ENCODE measurements at places on chromosomes 3 and 15.

- DNase-seq, result no peak
These were observed 43.4 kb downstream of the COLQ start for GRCh38 chr3:15477951-15478639.

- DNase-seq, result no peak
These were observed 498.7 kb upstream of the CDIN1 start for GRCh38 chr15:36080759-36081158.

DNA sequence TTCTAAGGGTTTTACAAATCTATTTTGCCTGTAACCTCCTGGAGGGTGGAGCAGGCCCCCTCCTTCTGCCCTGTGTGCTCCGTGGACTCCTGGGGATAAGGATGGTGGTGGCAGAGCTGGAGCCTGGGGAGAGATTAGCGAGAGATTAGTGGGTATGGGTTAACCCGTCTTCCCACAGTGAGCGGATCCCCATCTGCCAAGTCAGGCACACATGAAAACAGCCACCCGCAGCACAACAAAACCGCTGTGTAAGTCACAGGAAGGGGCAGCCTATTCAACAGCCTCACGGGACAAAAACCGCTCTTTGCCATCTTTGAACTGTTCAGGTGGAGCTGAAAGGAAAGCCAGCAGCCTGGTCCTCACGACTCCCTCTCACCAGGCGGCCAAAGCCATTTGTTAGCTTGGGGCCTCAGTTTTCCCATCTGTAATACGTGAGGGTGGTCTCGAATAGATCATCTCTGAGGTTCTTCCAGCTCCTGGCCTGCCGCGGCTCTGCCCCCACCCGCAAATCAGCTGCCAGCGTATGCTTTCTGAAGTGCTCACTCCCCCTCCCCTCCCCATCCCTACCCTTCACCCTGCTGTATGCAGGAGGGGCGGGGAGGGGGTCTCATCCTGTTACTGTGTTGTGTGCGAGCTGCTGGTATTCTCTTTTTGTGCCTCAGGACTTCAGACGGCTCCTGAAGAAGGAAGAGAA is 43.6 kb downstream of the PDIA5 start:
- no peak for DNase-seq

DNA sequence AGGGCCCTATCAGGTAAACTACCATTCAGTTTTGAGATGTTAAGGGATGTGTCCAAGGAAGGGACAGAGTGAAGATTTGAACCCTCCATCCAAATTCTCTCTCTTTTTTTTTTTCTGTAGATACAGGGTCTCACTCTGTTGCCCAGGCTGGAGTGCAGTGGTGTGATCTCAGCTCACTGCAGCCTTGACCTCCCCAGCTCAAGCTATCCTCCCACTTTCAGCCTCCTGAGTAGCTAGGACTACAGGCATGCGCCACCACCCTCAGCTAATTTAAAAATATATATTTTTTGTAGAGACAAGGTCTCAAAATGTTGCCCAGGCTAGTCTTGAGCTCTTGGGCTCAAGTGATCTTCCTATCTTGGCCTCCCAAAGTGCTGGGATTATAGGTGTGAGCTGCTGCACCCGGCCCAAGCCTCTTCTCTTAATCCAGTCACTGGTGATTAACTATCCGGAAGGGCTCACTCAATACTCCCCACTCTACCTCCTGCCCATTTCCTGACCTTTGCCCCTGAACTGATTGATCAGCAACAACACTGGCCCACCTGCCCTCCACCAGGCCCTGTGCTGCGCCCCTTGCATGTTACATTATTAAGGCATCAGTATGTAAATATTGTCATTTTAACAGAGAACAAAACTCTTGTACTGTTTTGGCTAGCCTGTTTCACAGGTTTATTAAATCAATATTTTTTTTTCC is 164.7 kb downstream of the CTNNB1 start:
- no peak for DNase-seq

- peak; percentile 21 for DNase-seq
These were observed 909 bp upstream of the GPD1L start for GRCh38 chr3:32105291-32106131.

DNA sequence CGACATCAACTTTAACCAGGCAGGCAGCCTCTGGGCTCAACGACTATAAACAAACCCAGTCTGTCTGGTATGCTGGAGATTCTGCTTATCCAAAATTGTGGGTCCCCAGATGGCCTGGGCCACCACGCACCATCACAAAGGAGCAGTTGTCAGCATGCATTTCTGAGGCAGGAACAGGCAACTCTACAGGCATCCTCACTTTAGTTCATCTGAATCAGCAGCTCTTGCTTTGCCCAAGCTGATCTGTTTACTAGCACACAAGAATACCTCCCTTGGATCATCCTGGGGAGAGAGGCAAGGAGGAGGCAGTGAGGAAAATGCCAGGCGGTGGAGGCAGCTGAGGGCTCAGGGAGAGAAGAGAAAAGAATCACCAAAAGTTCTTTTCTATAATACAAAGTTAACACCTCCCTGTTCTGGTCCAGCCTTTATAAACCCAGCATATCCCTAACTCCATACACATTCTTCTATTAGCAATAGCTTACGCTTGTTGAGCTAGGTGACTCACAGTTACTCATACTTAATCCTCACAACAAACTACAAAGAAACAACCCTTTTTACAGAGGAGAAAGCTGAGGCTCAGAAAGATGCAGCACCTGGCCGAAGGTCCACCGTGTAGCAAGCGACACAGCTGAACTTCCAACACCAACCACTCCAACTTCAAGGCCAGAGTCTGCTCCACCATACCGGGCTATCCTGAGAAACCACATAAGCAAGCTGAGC is 33.6 kb downstream of the ZDHHC3 start:
- no peak for DNase-seq

GRCh38 chr15:72141171-72142084 is 23.2 kb downstream of the SENP8 start:
- DNase-seq, result no peak

DNA sequence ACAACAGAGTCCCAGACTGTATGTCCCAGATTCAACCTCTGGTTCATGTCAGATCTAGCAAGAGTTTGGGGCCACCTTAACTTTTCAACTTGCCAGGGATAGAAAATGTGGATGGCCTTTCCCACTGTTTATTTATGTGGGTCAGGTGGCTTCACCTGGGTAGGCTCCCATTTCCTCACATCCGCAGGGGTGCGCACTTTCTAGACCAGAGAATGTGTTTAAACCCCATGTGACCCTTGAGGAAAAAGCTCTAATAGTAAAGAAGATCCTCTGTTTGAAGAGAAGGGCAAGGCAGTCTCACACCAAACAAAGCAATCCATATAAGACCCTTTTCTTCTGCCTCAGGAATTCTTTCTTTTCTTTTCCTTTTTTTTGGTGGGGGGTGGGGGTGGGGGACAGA is 167.2 kb upstream of the TSC22D2 start:
- no peak for DNase-seq

DNA sequence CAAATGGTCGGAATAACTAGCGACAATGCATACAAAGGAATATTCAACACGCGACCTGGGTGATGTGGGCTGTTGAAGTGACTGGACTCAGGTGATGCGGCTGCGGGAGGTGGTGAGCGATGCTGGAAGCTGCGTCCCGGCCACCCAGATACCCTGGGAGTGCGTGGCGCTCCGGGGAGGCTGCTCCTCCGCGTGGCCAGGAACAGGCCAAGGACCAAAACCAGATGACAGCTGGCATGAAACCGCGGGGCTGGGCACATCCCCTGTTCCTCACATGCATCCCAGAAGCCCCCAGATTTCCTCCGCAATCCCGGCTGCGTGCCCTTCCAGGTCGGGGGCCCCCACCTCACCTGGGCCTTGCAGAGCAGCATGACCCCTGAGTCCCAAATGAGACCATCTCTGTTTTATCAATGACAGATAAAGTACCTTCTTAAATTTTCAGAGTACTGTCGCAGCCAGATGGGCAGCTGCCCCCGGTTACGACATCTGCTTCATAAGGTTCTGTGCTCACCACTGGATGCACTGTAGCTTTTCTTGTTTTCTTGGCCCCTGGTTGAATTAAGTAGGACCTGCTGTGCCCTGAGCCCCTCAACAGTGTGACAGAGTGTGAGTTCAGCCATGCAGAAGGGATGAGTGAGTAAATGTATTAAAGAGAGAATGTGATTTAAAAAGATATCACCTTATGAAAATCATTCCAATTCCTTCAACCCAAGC is 278.2 kb downstream of the GABRG3 start:
- no peak for DNase-seq

GRCh38 chr3:36649125-36649524 is 115.2 kb downstream of the DCLK3 start:
- no peak for DNase-seq

- DNase-seq, result no peak
These were observed 20.9 kb downstream of the PSTPIP1 start for GRCh38 chr15:77015646-77016320.

GRCh38 chr3:115518100-115518852 is 105.0 kb upstream of the GAP43 start:
- no peak for DNase-seq

- no peak for DNase-seq
These were observed 138.4 kb downstream of the FAM43A start for GRCh38 chr3:194824100-194824499.

- peak; percentile 31 for DNase-seq
These were observed 1.9 kb upstream of the TRIM71 start for GRCh38 chr3:32815841-32816438.

GRCh38 chr3:16595778-16596177 is 9.4 kb downstream of the DAZL start:
- DNase-seq, result no peak

- no peak for DNase-seq
These were observed 15.6 kb downstream of the RCCD1 start for GRCh38 chr15:90970274-90970673.

GRCh38 chr3:160159341-160159740 is 65.9 kb upstream of the C3orf80 start:
- DNase-seq, result no peak

DNA sequence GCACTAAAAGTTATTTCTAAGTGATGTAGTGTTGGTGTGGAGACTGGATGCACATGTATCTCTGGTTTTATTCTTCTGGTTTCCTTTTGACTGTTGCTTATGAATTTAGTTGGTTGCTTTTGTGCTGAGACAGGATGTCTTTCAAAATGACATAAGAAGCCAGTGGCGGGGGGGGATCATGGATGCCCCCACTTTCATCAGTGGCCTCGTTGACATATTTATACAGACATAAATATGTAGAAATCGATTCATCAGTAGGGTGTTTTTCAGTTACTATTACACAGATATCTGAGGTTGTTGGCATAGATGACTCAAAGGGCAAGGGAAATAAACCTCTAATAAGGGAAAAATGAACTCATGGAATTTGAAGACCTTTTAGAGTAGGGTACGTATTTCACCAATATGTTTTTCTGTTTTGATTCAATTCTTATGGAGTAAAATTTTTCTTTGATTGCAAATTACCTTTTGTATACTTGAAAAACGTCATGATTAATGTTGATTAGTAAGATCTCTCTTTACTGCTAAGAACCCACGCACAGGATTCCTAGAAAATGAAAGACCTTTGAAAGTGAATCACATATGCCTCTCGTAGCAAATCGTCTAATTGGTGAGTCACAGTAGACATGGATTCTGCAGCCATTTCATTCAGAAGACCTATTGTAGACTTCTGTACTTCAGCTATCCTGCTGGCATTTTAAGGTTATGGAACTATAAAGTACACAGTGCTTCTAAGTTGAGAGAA is 97.4 kb upstream of the RBMS3 start:
- no peak for DNase-seq

DNA sequence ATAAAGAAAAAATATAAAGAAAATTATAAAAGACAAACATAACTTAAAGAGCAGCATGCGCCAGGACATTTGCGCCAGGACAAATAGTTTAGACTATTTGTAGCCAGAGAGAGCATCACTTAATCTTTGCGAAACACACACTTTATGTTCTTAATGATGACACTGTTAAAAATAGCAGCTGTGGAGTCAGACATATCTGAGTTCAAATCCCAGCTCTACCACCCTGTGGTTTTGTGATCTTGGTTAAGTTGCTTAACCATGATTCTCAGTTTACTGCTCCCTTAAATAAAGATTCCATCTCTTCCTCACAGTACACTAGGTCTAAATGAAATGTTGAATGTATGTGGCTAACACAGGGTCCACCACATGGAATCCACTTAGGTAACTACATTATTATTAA is 31.4 kb downstream of the KCNMB2 start:
- DNase-seq, result no peak

DNA sequence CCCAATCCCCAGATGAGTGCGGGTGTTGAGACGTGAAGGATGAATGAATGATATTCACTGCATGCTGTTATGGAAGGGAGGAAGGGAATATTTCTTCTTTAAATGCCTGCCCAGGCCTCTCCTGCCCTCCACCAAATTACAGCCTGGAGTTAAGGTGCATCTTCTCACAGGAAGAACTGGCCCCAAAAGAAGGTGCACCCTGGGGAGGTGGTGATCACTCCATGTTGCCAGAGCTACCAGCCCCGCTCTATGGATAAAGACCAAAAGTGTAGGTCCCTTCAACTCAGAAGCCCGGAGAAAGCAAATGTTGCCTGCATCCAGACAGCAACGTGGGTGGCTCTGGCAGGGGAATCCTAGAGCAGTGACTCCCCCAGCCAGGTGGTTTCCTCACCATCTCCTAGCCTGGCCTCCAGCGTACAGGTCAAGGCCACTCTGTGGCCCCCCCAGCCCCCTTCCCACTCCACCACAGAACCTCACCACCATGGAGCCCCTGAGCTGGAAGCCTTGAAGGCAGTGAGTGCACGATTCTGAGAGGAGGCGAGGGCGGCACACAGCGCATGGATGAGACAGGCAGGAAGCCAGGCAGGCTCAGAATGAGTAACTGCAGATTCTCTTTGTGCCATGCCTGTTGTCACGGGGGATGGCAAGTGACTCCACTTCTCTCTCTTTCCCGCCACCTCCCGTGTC is 3.5 kb upstream of the VIPR1 start:
- no peak for DNase-seq

DNA sequence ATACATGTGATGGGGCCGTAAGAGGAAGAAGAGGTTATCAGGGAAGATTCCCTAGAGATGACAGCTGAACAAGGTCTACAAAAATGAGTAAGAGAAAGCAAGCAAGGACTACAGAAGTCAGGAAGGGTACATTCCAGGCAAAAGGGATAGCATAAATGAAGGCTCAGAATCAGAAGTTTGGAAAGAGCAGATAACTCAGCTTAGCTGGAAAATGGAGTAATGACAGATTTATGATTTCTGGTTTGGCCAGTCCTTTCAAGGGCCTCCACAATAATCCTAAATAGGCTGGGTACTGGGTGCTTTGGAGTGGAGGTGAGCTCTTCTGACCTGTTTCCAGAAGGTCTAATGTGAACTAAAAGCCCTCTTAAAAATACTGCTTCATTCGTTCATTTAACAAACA is 110.7 kb downstream of the MYO5A start:
- DNase-seq, result no peak

All from Caco-2 (cell line).